Peyer's patch (tissue), 4 donors: ENCODE measurements at places on chromosomes 2 and 18. TPM values are rescaled to one million over a fixed set of nuclear protein-coding genes. Genes with fewer than 3 reads are reported as not detected.

GRCh38 chr2:58158481-58158880 is 82.6 kb downstream of the FANCL start:
- DNase-seq: no peak

GRCh38 chr2:70986499-70987189 is 8.0 kb downstream of the TEX261 start:
- DNase-seq: no peak

DNA sequence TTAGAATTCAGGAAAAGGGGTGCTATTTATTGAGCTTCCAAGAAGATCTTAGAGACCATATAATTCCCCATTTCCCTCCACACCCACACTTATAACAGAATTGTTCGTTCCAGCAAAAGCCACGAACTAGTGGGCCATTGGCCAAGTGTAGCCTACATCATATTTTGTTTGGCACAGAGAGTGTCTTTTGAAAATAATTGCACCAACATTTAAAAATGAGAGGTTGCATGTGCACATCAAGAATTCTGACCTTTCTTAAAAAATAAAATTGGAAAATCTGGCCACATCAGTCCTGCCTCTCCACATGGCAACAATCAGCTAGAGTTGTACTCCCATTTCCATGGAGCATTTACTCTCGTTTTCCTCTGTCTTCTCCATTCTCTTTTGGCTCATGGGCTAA is 655.5 kb upstream of the FANCL start:
- no peak for DNase-seq

- no peak for DNase-seq
These were observed 604 bp upstream of the STK11IP start for GRCh38 chr2:219596954-219597551.

The APCDD1 gene
- 17.3 TPM for total RNA-seq

- no peak for DNase-seq
These were observed 274.5 kb downstream of the SLC8A1 start for GRCh38 chr2:40177366-40177765.
